Thoracic aorta (tissue), 2 donors: ENCODE measurements at places on chromosomes 7 and 10.

DNA sequence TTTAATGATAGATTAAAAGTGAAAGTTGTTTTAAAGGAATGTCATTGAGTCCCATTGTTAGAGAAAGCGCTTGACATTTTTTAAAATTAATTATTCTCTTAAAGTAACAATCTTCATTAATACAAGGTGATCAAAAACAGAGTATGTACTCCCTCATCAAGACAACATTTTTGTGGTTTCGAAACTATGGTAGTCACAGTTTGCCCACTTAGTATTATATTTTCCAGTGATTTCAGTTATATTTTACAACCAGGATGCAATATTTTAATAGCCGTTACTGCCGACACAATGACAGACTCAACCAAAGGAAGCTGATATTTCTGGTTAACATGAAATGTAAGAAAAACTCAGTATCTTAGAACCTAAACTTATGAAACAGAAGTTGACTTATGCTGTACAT, 31.3 kb downstream of the MKX start:
- DNase-seq: no peak

- DNase-seq: no peak
Observed at GRCh38 chr7:140617081-140617480, 23.5 kb downstream of the DENND2A start.

DNA sequence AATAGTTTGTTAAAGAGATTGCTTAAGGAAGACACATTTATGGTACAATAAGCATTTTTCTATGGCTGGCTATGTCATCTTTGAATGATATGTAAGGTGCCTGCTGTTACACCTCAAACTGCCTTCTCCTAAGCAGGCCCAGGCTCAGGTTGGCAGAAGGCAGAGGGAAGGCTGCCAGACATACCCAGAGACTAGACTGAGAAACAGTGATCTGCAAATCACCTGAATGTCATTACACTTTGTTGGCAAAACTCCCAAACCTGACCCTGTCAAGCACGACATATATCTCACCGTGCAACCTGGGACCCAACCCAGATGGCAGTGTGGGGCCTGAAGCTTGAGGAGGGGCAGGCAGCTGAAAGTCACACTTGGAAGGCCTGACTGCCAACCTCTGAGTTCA, 136.6 kb upstream of the TARP start:
- no peak for DNase-seq

- no peak for DNase-seq
Observed at GRCh38 chr7:120064565-120064964, 208.4 kb upstream of the KCND2 start.

GRCh38 chr10:6840766-6841165, 260.7 kb upstream of the PRKCQ start:
- no peak for DNase-seq

DNA sequence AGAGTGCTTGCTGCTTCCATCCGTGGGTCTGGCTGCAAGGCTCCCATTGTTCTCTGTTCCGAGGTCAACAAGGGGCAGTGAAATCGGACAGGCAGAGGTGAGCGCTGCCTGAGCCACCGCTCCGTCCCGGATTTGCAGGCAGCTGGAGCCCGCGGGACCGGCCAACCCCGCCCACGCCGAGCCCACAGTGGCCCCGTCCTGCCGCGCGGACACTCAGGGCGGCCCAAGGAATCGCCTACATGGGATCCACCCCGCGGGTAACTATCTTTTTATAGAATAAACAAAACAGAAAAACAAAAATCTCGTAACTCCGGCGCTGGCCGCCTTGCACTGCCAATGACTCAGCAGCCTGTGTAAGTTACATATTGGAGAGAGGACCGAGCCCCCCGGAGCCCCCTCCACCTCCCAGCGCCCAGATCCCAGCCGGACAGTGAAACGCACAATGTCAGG, 1.9 kb downstream of the BNIP3 start:
- no peak for DNase-seq

- DNase-seq: no peak
Observed at GRCh38 chr7:107029061-107029763, 15.3 kb upstream of the PRKAR2B start.

- no peak for DNase-seq
Observed at GRCh38 chr10:16686054-16686902, 130.9 kb downstream of the RSU1 start.

GRCh38 chr7:23358152-23358674, 59.1 kb downstream of the MALSU1 start:
- no peak for DNase-seq

DNA sequence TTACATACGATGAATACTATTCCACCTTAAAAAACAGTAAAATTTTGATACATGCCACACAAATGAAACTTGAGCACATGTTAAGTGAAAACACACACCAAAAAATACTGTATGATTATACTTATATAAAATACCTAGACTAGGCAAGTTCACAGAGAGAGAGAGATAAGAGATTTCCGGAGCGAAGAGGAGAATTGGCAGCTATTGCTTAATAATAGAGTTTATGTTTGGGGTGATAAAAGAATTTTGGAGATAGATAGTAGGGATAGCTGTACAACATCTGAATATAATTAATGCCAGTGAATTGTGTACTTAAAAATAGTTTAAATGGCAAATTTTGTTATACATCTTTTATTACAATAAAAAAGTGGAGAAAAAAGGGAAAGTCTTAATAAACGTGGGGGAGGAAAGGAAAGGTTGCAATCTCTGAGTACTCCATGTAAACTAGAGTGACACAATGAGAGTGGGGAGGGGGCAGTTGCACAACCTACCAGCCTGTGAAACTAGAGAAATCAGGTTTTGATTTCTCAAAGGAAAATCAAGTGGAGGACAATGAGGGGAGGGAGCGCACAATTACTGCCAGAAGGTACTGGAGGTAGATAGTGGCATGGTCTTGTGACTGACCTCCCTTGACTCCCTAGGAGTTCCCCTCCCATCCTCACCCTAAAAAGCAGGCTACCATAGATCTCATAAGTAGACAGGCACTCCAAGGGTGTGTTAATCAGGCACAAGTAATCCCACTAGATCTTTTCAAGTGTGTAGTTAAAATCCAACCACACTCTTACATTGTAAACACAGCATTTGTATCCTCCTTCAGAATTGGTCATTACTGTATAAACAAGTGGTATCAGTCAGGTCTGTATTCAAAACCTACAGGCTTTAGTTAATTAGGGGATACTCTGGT, 31.6 kb upstream of the ANK3 start:
- no peak for DNase-seq

GRCh38 chr10:60627778-60628748, 150.2 kb upstream of the CDK1 start:
- DNase-seq: no peak

GRCh38 chr7:22346383-22347107, 10.4 kb downstream of the RAPGEF5 start:
- no peak for DNase-seq

- DNase-seq: no peak
Observed at GRCh38 chr10:79473496-79474095, 28.2 kb upstream of the ZCCHC24 start.

DNA sequence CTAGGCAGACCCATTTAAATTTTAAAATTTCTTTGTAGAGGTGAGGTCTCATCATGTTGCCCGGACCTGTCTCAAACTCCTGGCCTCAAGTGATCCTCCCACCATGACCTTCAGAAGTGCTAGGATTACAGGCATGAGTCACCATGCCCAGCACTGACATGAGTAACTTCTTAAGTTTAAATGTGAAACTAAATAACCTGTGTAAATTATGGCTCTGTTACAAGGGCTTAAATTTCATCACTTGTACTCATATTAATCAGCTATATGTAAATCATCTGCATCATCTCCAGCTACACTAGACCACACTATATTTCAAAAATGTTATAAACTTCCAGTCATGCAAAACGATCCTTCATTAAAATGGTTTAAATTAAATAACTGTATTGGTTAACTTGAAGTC, 56.1 kb downstream of the ATAD1 start:
- no peak for DNase-seq

- DNase-seq: no peak
Observed at GRCh38 chr10:117421985-117422384, 46.7 kb upstream of the PDZD8 start.

- DNase-seq: no peak
Observed at GRCh38 chr7:71988201-71988600, 423.9 kb downstream of the CALN1 start.

DNA sequence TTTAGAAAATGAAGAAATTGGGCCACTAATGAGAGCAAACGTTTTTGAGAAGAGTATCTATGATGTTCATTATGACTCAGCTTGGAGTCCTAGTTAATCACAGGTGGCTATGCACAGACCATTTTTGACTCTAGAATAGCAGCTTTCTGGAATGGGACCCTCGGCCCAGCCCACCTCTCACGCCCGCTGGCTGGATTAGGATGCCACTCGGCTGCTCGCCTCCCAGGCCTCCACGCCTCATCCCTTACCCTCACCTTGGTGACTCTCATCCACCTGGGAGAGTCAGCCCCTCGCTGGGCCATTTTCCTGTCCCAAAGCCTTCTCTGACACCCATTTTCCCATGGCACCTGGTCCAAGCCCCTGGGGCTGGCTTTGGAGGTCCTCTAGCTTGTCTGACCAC, 173.6 kb downstream of the ADAM12 start:
- DNase-seq: no peak

DNA sequence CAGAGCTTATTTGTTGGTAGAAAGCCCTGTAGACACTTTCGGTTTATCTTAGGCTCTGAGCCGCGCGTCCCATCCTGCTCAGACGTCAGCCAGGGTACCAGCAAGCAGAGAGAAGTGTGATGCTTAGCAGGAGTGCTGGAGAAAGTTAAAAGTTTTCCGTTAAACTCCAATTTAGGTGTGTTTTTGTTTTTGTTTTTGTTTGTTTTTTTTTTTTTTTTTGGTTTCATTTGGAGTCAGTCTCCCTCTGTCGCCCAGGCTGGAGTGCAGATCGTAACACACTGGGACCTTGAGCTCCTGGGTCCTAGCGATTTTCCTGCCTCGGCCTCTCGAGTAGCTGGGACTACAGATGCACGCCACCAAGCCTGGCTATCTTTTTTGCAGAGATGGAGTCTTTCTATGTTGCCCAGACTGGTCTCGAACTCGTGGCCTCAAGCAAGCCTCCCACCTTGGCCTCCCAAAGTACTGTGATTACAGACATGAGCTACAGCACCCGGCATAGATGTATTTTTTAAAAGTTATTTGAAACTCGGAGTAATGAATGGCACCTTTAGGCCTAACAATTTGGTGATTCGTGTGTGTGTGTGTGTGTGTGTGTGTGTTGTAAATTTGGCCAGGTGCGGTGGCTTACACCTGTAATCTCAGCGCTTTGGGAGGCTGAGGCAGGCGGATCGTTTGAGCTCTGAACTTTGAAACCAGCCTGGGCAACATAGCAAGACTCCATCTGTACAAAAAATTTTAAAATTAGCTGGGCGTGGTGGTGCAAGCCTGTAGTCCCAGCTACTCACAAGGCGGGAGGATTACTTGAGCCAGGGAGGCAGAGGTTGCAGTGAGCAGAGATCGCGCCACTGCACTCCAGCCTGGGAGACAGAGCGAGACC, 1.3 kb upstream of the HIP1 start:
- no peak for DNase-seq

DNA sequence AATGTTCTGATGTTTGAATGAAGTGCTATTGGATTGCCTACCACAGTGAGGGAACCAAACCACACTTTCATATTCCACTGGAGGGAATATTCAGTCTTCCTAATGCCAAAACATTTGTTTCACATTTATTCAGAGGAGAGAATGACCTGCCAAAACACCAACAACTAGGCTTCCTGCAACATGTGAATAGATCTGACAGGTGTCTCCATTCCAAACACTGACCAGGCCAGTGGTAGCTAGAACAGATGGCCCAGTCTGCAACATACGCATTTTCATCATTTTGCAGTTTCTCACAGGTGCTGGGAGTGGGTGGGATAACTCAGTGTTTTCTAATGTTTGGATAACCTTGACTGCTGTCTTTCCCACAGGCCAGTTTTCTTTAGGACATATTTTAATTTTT, 110.0 kb downstream of the RELN start:
- DNase-seq: no peak

GRCh38 chr10:3251172-3251571, 78.6 kb upstream of the PITRM1 start:
- no peak for DNase-seq

DNA sequence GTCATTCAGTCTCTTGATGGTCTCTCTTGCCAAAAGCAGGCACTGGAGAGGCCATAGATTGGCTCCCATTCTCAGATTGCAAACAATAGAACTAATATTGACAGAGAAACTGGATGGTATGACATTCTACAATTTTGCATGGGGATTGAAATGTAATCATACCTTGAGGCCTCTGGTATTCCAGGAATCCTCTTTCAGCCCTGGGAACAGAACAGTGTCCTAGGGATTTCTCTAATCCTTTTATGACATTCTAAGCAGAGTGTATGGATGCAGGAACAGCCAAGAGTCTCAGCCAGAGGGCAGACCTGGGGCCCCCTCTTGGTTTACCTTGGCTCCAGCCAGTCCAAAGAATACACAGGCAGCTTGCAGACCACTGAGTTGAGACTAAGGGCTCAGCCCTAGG, 206.4 kb downstream of the KCNMA1 start:
- no peak for DNase-seq

- no peak for DNase-seq
Observed at GRCh38 chr10:14026325-14026724, 304.4 kb downstream of the FRMD4A start.

GRCh38 chr10:43739161-43739560, 90.5 kb upstream of the ZNF32 start:
- DNase-seq: no peak

DNA sequence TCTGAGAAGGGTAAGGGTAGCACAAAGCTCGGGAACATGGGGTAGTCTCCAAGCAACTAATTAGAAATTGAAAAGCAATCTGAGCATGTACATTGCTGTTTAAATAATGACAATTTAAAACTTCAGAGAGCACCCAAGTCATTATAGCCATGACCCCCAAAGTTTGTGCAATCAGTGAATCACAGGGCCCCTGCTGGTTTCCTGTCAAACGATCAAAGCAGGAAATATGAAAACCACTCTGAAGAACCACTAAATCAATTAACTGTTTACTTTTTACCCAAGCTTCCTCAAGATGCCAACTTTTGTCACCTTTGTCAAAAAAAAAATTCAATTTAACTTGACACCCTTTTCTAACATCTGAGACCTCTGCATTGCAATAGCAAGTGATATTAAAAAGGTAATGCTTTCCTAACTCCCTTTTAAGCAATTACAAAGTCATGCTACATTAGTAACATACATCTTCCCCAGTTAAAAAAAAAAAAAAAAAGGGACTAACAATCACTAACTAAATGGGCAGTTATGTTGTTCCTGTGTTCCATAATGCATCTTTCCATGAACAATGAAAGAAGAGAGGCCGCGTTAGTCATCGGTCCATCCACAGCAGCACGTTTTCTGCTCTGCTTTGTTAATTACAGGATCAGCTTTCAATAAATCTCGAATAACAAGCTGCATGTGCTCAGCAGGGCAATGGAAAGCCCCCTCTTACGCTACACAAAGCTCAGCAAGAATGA, 80.6 kb downstream of the ETV1 start:
- no peak for DNase-seq

GRCh38 chr7:24750441-24751055, 6.7 kb downstream of the GSDME start:
- DNase-seq: no peak

- no peak for DNase-seq
Observed at GRCh38 chr7:150931199-150931869, 46.8 kb downstream of the KCNH2 start.

GRCh38 chr10:132252412-132252811, 55.3 kb downstream of the STK32C start:
- DNase-seq: no peak

GRCh38 chr7:73758581-73759138, 11.4 kb downstream of the CLDN3 start:
- no peak for DNase-seq

- DNase-seq: no peak
Observed at GRCh38 chr10:26311383-26311940, 94.9 kb downstream of the GAD2 start.
